Foreskin keratinocyte (primary cell): ENCODE measurements at places on chromosomes 6 and 20. TPM values are rescaled to one million over a fixed set of nuclear protein-coding genes. Genes with fewer than 3 reads are reported as not detected.

- DNase-seq, result no peak
Observed at GRCh38 chr20:48178633-48179032, 393.4 kb upstream of the SULF2 start.

GRCh38 chr6:24520929-24521546 lies 26.3 kb downstream of the ALDH5A1 start:
- no peak for DNase-seq

Gene PTPRT
- not detected in 2 replicates for total RNA-seq

Gene PERP
- total RNA-seq, result 293 and 297 TPM in 2 replicates

DNA sequence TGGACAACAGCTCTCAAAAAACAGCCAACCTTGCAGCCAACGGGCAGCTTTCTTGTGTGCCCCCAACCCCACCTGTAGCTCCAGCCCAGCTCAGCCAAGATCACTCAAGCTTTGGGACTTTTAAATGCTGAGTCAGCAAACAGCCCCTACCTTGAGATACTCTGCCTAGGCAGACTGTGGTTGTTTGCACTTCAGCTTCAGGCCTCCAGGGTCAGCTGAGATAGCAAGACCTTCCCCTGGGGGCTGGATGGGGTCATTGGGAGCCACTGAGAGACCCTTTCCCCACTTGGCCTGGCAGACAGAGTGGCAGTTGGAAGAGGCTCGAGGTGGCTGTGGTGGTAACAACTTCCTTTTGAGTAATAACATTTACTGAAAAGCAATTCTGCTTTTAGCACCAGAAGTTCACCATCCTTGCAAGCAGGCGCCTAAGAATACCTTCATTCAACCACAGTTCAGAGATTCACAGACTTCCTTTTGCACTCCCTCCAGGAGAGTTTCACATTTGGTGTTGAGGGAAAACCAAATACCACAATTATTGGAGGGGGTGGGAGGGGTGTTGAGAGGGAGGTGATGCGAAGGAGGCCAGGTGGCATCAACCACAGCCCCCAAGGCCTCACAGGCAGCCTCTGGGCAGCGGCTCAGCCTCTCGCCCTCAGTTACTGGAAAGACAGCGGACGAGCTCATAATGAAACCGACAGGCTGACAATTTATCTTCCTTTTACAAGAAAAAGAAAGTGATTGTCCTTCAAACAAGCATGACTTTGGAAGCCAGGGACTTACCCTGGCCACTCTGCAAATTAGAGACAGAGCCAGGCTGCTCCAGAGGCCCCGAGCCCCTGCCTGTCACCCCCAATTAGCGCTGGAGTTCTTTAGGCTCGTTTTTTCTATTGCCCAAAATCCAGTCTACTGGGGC lies 148.1 kb downstream of the CEBPB start:
- no peak for DNase-seq

Gene SLC32A1
- not detected in 2 replicates for total RNA-seq

Gene MAPK13
- 34.0 and 36.5 TPM in 2 replicates for total RNA-seq

Gene MUCL3
- not detected in 2 replicates for total RNA-seq

GRCh38 chr20:32296819-32297420 lies 19.5 kb downstream of the KIF3B start:
- no peak for DNase-seq

- no peak for DNase-seq
Observed at GRCh38 chr20:32449890-32450401, 91.8 kb downstream of the ASXL1 start.

Gene BMP6
- 0.18 and 2.3 TPM in 2 replicates for total RNA-seq

Gene MDFI
- total RNA-seq, result 150 and 170 TPM in 2 replicates

Gene TMEM244
- total RNA-seq, result not detected in 2 replicates

Gene FOXA2
- total RNA-seq, result 1.1 and 1.4 TPM in 2 replicates

Gene SLC17A2
- not detected in 2 replicates for total RNA-seq

Gene DPM1
- total RNA-seq, result 74.5 and 78.3 TPM in 2 replicates

DNA sequence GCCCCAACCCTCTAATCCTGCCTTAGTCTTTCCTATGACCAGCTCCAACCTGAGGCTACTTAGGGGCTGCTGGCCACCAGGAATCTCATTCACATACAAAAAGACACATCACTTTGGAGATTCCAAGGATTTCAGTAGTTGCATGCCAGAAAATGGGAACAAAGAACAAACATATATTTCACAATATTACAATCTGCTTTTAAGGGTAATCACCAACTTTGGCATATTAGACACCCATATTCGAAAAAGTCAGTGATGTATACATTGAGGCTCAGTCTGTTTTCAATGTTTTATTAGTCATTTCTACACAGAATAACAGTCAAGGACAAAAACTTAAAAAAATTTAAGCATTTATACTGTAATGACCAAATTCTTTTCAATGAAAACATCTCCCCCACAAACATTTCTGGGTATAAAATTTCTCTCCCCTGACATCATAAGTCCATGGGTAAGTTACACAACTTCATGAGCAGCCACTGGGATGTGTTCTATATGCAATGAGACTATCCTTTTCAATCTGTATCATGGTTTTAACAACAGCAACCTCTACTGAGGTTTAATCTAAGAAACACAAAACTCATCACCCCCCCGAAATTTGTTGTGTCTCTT lies 103.5 kb downstream of the MAP7 start:
- DNase-seq, result peak; percentile 7

Gene IER3
- 279 and 373 TPM in 2 replicates for total RNA-seq

Gene MOXD1
- total RNA-seq, result 1.6 and 4.0 TPM in 2 replicates
